Activated naive CD4-positive, alpha-beta T cell (primary cell): ENCODE measurements at places on chromosomes 1 and 21.

DNA sequence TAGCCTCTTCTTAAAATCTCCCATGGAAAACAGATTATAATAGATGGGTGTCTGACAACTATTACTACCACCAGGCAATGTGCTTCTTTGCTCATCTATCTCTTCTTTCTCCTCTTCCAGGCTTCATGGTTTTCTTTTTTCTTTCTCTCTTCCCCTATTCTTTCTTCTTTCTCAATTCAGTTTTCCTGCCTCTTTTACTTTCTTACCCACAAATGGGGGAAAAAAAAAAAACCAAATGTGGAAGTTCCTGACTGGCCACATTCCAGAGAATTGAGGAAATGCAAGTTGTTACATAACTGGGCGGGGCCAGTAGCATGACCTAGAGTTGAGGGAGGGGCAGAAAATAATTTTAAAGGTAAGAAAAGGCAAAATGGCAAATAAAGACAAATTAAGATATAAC is 10.9 kb upstream of the SMG7 start:
- no peak for DNase-seq

GRCh38 chr21:25396135-25396711 is 211.1 kb downstream of the MRPL39 start:
- no peak for DNase-seq

GRCh38 chr1:192730198-192730597 is 78.6 kb upstream of the RGS2 start:
- DNase-seq: no peak

GRCh38 chr1:111392042-111392441 is 35.5 kb downstream of the OVGP1 start:
- DNase-seq: no peak

DNA sequence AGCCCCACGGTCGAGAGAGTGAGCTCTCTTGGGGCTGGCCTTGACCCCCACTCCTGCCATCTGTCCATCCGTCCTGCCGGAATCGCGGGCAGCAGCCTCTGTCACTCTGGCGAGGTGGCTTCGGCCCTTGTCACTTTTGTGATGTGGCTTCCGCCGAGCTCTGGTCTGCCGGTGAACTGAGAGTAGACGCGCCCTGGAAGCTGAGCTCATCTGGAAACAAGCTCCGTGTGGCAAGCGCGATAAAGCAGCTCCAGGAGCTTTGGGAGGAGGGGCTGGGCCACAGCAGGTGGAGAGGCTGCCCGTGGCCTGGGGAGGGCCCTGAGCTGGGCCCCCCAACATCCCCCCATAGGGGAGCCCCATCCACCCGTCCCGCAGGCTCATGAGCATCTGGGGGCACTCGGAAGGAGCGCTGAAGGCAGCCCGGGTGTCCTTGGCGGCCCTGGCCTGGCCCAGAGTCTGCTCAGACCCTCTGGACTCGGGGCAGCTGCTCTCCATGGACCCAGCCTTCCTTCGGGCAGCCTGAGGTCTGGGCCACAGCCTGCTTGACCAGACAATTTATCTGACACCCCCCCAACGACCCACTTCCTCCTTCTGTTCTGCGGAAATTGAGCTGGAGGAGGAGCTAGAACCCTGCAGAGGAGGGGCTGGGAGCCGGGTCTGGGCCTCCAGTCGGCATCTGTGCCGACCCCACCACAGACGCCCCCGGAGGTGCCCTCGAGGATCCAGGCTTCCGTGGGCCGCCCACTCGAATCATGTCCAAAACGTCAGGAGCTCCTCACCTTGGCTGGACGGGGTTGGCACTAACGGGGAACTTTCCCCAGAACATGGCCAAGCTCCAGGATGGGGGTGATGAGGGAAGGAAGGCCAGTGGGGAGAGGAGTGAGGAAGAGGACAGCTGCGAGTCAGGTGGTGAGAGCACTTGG is 59.1 kb downstream of the SLC19A1 start:
- no peak for DNase-seq

GRCh38 chr1:220690140-220691052 is at the start of gene C1orf115:
C1orf115 (plus strand) TSS chr1:220690363; CDS start chr1:220690403, 40 bp downstream.
- peak; percentile 63 for DNase-seq

GRCh38 chr1:66013371-66013770 is 220.7 kb downstream of the PDE4B start:
- no peak for DNase-seq

GRCh38 chr1:83912876-83913275 is 86.1 kb downstream of the TTLL7 start:
- DNase-seq: no peak

- no peak for DNase-seq
Observed at GRCh38 chr1:94398356-94398755, 19.8 kb upstream of the ABCD3 start.
